ENCODE measurements at places on chromosomes 2 and 18.

DNA sequence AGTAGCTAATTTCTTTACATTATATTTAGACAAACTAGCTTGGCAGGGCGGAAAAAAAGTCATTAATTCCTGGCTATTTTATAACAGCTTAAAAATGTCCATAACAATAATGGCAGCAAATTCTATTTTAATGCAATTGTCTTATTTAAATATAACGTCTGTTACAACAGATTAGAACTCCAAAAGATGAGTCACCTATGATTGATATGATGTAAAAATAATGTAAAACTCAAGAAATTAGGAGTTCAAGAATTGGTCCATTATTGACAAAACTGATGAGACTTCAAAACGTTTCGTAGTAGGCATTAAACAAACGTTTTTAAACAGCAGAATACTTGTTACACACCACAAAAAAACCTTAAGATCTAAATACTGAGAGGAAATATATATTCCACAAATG lies 2.7 kb downstream of the XPO1 start:
- DNase-seq: no peak

GRCh38 chr2:147099845-147100244 lies 745.0 kb upstream of the ACVR2A start:
- DNase-seq: no peak

DNA sequence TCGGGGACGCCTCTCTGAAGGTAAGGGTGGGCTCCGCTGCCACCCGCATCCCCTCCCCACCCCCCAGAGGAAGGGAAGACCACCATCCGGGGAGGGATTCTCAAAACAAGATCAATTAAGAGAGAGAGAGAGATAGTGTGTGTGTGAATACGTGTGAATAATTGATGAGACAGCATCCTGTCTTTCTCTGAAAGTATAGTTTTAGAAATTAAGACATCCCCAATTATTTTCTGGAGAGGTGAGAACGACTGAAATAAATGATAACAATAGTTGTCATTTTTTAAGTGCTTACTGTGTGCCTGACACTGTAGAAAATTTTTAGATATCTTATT lies 751 bp downstream of the IL18R1 start:
- no peak for DNase-seq

DNA sequence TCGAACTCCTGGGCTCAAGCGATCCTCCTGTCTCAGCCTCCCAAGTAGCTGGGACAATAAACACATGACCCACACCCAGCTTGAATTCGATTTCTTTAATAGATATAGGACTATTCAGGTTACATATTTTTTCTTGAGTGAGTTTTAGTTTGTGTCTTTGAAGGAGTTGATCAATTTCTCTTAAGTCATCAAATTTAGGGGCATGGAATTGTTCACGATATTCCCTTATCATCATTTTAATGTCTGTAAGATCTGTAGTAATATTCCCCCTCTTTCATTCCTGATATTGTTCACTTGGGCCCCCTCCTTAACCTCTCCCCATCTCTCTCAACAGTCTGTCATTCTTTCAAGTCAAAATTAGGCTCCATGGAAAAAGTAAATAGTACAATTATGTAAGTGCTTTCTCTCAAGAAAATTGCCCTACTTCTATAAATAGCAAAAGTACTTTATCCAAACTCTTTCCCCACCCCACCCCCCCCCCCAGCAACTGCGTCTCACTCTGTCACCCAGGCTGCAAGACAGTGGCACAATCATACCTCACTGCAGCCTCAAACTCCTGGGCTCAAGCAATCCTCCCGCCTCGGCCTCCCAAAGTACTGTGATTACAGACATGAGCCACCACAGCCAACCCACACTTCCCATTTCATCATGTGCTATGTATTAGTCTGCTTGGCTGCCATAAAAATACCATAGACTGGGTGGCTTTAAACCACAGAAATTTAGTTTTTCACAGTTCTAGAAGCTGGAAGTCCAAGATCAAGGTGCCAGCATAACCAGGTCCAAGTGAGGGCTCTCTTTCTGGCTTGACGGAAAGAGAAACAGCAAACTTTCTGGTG lies 20.1 kb downstream of the WDR33 start:
- no peak for DNase-seq

- no peak for DNase-seq
Observed at GRCh38 chr2:71695235-71696120, 242.1 kb downstream of the DYSF start.

DNA sequence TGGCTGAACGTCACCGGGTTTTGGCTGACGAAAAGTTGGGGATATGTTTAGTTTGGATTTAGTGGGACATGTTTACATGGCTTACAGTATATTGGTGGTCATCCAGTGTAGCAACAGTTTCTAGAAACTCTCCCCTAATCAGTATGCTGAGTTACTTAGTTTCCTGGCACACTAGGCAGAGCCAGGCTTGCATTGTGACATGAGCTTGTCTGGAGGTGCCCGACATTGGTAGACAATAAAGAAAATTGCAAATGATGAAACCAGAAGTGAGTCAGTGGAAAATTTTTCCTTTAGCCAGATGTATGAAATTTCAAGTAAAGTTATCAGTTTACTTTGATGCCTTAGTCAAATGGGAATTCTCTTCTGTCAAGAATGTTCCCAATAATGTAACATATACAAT lies 276.1 kb downstream of the RDH14 start:
- no peak for DNase-seq

Measured in neuronal stem cell (in vitro differentiated cells).